ENCODE measurements at places on chromosomes 1 and 21. TPM values are rescaled to one million over a fixed set of nuclear protein-coding genes. Genes with fewer than 3 reads are reported as not detected.

GRCh38 chr1:1219341-1219740 lies 5.4 kb upstream of the TNFRSF4 start:
- no peak for DNase-seq

- no peak for DNase-seq
Observed at GRCh38 chr1:1358433-1359271, at the start of gene MXRA8. MXRA8 (minus strand) TSS chr1:1358555; CDS start chr1:1358504, 51 bp downstream.

- DNase-seq: peak; percentile 59
Observed at GRCh38 chr1:203476216-203476814, 709 bp downstream of the PRELP start.

GRCh38 chr21:39400173-39400572 lies 45.4 kb downstream of the LCA5L start:
- no peak for DNase-seq

DNA sequence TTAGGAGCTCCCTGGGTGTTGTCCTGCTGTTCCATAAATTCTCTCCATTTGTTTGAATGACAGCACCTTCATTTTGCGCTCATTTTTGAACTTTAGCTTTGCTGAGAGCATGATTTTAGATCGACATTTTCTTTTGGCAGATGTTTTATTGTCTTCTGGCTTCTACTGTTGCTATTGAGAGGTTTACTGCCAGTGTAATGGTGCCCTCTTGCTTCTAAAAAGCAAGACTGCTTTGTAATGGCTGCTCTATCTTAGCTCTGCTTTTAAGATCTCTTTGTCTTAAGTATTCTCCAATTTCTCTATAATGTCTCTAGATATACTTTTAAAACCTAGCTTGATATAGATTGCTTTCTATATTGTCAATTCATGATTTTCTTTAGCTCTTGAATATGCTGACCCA lies 27.8 kb downstream of the THEM4 start:
- peak; percentile 2 for DNase-seq

DNA sequence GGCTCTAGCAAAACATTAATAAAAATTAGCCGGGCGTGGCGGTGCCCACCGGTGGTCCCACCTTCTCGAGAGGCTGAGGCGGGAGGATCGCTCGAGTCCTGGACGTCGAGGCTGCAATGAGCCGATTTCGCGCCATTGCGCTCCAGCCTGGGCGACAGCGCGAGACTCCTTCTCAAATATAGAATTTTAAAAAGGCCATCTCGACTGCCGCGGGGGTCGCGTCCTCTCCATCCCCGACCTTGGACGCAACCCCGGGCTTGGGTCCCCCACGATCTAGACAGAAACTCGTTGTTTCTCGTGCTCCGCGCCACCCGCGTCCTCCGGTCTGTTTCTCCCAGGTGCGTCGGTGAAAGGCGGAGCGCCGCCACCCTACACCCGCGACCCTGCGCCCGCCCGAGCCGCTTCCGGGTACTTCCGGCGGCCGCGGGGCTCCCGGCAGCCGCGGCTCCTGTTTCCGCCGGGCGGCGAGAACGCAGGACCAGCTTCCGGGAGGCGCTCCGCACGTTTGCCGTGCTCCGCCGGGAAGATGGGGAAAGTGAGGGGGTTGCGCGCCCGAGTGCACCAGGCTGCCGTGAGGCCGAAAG lies at the start of gene SLX9:
SLX9 (plus strand) TSS at position 498 of the 584 bp plus-strand sequence; CDS start at position 527, 29 bp downstream.
- peak; percentile 75 for DNase-seq

DNA sequence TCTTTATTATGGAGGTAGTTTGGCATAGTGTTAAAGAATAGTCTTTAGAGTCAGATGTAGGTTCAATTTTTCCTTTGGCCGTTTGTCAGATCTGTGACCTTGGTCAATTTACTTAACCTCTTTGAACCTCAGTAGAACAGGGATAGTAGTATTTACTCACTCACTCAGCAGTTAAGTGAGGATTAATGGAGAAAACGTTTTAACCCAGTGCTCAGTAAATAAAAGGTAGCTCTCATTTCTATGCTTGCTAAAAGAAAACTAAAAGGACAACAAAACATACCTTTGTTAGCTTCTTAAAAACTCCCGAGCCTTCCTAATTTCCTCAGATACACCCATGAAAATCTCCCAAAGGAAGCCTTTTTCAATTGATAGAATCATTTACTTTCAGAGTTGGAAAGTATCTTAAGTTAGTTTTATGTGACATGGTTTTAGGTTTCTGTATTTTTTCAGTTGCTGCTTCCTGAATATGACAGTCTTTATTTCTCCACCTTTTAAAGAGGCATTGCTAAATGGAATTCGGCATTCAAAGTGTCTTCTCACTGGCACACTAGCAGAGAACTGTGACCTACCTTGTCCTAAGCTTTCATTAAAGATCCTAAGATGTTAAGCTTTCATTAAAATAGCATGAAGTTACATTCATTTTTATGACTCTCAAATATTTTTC lies 7.8 kb downstream of the ABCD3 start:
- DNase-seq: no peak

GRCh38 chr1:43666608-43667007 lies 16.7 kb downstream of the KDM4A start:
- DNase-seq: no peak

- peak; percentile 62 for DNase-seq
Observed at GRCh38 chr1:234277161-234277868, 95.9 kb upstream of the COA6 start.

DNA sequence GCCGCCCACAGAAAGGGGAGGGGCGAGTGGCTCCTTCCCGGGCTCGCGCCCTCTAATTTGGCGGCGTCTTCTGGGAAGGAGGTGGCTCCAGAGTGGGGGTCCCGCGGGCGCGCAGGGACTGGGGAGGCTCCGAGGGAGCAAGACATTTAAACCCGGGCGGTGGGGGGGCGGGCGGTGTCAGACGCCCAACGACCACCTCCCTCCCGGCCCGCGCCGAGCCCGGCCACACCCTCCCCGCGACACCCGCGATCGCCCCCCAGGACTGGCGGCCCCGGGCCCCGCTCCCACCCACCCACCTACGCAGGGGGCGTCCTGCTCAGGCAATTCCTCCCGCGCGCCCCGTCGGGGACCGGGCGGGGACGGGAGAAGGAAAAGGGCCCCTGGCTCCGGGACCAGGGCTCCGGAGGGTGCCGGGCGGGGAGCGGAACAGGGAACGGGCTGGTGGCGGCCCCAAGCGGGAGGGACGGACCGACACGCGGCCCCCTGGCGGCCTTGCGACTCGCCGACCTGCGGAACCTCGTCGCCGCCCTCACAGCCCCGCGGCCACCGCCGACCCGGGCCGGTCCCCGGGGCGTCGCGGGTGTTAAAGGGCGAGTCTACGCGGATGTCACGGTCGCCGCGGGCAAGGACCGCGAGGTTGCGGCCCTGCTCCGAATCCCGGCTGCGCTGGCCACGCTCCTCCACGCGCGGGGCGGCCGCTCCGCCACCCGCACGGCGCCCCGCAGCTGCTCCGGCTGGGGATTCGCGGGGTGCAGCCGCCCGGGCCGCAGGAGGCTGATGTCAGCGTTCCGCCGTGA lies 94.0 kb upstream of the FMN2 start:
- no peak for DNase-seq

DNA sequence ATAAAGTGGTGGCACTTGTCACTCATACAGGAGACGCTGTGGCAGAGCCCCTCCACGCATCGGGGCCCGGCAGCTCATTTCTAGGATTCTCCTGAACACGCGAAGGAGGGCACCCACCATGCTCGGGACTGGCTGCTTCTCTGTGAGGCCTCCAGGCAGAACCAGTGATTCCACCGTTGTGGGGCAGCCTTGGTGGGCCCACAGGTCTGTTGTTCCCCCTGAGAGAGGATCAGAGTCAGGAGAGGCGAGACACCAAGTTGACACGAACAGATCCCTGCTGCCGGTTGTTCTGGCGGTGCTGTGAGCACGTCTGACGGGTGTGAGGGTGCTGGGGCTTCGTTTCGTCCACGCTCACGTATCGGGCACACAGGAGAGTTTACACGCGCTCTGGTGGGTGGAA lies 26.6 kb downstream of the PRKCZ start:
- no peak for DNase-seq

Gene FBXO28
- total RNA-seq: 98.4 TPM

Gene KCNA10
- total RNA-seq: not detected

Gene FGR
- total RNA-seq: not detected

Gene NPHS2
- total RNA-seq: not detected

Gene S100A12
- not detected for total RNA-seq

Gene PTPRU
- 35.5 TPM for total RNA-seq

Gene MAP3K21
- total RNA-seq: not detected

Gene RGS8
- not detected for total RNA-seq
